ENCODE measurements at places on chromosomes 3 and 15.

GRCh38 chr3:14841836-14842235, 23.1 kb downstream of the FGD5 start:
- no peak for DNase-seq

DNA sequence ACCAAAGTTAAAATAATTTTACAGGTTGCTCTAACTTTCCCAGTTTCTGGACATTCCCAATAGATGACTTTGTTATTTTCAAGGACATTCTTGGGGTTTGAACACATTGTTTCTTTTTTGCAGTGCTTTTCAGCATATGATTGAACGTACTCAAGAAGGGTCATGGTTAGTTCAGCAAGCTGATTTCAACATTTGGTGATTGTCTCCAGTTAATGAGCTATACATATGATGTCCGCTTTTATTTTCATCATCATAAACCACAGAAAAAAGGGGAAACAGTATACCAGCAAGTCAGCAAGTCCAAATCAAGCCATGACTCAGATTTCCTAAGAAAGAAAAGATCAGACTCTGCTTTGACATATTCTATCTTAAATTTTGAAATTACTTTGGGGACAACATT, 69.4 kb downstream of the B3GALNT1 start:
- no peak for DNase-seq

- DNase-seq, result no peak
These were observed 46.5 kb upstream of the MANF start for GRCh38 chr3:51338632-51339031.

DNA sequence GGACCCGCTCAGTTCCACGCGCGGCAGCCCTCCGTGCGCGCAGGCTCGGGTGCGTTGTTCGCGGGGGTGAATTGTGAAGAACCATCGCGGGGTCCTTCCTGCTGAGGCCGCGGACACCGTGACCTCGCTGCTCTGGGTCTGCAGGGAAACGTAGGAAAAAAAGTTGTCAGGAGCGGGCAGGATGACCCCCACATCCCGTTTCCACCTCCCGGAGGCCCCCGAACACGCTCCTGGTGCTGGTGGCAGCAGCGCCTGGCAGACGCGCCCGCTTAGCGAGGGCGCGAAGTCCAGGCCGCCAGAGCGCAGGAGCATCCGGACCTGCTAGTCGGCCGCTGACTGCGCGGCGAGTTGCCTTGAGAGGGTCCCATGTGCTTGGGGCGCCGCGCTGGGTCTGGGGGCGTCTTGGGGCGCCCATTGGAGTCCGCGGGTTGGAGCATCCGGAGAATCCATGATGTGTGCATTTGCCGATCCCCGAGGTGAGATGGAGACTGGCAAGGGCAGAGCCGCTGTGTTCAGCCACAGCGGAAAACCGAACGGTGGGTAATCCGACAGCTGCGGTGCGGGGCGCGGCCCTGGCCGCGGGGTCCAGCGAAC, 520 bp downstream of the GREM1 start:
- DNase-seq, result no peak

GRCh38 chr15:51497806-51498205, 124.8 kb downstream of the DMXL2 start:
- no peak for DNase-seq

DNA sequence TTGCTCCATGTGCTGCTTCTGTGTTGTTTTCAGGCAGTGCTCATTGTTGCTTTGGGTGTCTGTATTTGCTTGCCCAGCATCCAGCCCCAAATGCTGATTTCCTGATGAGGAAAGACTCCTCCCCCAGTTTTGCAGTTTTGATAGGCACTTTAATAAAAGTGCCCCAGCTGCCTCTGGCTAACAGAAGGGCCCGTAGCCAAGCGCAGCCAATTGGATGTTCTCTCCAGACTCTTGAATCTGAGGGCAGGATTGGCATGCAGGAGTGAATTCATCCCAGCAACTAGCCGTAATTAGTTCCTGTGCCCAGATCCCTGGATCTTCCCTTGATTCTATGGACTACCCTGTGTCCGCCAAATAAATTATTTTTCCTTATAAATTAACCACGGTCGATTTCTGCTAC, 14.8 kb upstream of the SEMA5B start:
- DNase-seq, result no peak

DNA sequence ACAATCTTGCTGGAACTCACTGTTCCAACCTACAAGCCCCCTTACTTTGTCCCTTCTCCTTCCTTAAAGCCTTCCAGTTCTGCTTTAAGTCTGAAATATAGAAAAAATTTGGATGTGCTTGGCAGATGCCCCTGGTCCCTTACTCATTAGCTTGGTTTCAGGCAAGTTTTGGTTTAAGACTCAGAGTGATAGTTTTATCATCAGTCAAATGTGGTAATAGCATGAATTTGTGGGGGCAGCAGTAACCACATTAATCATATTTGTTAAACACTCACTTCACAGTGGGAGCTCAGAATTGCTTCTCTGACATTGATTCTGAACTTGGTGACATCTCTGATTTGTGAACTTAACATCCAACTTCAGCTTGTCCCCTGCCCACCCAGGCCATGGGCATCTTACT, 58.3 kb upstream of the ALDH1A3 start:
- peak; percentile 8 for DNase-seq

- no peak for DNase-seq
These were observed 61.0 kb downstream of the GTPBP8 start for GRCh38 chr3:113051787-113052186.

DNA sequence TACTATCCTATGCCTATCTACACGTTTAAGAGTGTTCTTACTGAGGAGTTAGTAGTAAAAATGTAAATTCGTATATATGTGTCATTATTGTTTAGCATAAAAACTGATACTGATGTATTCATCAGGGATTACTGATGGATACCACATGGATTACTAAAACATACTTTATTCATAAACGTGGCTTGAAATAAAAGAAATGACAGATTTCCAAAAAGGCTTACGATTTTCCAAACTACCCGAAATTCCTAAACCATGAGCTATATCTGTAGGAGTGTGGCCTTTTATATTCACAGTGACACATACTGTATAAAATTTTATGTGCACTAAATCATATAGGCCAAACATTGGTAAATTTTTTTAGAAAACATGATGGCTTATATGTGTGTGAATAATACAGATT, 6.9 kb downstream of the TSC22D2 start:
- no peak for DNase-seq

GRCh38 chr3:16447135-16447534, 66.4 kb downstream of the RFTN1 start:
- no peak for DNase-seq

DNA sequence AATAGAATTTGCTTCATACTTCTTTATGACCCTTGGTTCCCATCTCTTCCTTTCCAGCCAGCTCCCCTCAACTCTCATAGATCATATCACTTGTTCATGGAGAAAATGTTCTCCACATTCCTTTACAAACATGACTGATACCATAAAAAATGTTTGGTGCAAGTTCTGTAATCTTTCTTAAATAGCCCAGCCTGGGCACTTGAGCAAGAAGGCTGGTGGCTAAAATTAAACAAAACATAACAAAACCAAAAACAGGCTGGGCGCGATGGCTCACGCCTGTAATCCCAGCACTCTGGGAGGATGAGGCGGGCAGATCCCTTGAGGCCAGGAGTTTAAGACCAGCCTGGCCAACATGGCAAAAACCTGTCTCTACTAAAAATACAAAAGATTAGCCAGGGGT, 8.9 kb upstream of the POLR2M start:
- no peak for DNase-seq

- no peak for DNase-seq
These were observed 96.1 kb downstream of the STAC start for GRCh38 chr3:36476286-36476942.

- DNase-seq, result no peak
These were observed 465.8 kb downstream of the FOXP1 start for GRCh38 chr3:71117572-71118247.

DNA sequence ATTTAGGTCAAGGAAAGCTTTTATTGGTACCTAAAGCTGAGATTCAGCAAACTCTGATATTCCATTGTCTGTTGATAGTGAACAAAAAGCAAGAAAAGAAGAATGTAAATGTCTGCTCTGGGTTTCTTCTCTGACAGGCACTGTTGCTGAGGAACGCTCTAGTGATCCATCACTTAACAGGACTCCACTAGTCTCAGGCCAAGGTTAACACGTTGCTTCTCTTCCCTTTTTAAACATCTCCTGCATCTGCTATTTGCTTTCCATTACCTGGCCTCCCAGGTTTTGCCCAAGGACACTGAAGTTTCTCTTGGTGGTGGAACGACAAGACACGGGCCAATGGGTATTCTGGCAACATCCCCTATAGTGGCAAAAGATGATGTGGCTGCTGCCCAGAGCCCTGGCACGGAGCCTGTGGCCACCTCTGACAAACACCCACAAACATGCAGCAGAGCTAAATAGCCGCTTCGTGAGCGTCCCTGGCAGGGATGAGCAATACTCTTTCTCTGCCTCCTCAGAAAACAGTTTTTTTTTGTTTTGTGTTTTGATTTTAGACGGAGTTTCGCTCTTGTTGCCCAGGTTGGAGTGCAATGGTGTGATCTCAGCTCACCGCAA, 97.8 kb upstream of the AKAP13 start:
- no peak for DNase-seq

GRCh38 chr3:2261747-2262146, 163.1 kb downstream of the CNTN4 start:
- no peak for DNase-seq

DNA sequence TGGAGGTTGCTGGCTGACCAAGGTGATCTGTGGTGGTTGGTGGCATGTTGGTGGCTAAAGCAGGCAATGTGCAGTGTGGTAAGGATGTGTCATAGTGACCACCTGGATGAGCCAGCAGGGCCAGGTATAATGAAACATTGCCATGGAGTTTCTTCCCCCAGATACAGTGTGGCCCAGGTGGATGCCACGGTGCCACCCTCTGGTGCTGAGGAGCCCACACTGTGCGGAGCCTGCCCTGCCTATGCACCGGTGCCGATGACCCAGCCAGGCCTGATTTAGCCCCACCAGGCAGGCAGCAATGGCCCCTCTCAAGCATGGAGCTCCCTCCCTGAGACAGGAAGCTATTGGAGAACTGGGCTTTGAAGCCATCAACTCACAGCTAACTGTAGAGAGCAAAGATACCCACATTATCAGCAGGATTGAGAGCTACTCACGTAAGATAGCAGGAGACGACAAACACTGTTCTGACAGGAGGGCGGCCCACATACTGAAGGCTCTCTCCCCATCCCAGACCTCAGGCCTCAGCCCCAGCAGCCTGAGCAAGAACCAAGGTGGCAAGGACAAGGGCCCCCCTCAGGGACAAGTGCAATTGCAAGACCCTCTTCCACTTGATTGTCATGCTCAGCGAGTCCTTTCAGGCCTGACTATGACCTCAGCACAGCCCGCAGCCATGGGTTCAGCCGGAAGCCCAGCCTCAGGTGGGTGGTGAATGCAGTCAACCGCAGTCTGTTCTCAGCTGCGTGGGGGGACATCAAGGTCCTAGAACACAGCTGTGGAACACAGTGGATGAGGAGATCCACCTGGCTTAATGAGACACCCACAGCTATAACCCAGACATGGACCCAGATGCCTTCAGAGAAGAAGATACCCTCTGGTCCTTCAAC, 82.8 kb upstream of the CDV3 start:
- DNase-seq, result peak; percentile 81

DNA sequence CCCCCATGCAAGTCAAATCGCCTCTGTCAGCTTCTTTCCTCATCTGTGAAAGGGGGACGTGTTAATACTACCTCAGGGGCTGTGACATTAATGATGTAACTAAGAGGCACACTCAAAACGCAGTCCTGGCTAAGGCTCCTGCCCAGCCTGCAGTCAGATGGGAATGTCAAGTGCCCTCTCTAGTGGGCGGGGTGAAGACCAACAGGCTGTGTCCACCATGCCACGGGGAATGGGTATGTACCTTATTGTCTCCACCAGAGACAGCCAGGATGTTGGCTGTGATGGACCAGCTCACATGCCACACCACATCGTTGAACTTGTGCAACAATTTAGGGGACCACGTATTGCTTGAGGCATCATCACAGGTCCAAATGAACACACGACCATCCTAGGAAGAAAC, 11.0 kb upstream of the GHRL start:
- DNase-seq, result no peak

DNA sequence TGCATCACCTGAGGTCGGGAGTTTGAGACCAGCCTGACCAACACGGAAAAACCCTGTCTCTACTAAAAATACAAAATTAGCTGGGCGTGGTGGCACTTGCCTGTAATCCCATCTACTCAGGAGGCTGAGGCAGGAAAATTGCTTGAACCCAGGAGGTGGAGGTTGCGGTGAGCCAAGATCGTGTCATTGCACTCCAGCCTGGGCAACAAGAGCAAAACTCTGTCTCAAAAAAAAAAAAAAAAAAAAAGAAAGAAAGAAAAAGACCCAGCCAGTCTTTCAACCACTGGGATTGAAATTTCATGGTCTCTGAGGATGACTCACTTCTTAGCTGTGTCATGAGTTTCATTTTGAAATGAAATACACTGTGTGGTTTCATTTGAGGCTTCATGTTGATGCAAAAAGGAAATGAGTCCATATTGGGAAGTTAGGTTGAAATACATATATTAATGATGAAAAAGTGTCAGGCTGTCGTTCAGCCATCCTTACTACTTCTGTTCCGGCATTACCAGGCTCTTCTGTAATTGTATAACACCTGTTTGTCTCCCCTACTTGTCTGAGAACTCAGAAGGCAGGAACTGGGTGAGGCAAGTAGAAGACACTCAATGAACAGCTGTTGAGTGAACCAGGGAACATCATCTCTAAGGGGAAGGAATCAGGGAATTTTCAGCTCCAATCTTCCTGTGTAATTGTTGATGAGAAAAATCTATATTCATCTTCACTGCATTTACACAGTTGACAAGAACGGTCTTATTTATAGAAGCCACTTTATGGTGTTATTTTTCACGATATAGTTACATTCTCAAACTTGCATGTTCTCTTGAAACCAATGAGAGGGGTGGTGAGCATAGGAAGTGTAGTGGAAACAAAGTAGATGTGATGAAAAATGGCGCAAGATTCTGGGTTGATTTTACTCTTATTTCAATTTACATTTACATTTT, 87.4 kb downstream of the NFKBIZ start:
- peak; percentile 21 for DNase-seq

DNA sequence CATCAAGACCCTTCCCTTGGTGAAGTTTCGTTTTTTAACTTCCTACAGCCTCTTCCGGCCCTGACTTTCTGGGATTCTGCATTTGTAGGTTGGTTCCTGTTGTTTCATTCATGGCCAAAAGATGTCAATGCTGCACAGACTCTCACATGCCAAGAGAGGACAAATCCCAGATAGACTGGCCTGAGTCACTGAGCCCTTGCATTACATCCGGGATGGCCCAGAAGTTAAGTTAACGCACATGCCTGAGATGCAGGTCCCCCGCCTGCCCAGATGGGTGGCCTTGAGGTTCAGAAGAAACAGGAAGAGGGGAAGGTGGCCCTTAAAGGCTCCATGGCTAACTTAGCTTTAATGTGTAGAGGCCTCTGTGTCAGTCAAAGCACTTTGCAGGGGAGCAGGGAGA, 51.6 kb upstream of the SRGAP3 start:
- no peak for DNase-seq

- DNase-seq, result no peak
These were observed 62.6 kb downstream of the CADPS start for GRCh38 chr3:62812631-62813030.

GRCh38 chr3:151135541-151136337, 50.3 kb downstream of the MED12L start:
- peak; percentile 59 for DNase-seq
